Thoracic aorta (tissue), 2 donors: ENCODE measurements at places on chromosomes 7 and 10. TPM values are rescaled to one million over a fixed set of nuclear protein-coding genes. Genes with fewer than 3 reads are reported as not detected.

CEP55 gene
- total RNA-seq, result 5.1 TPM

PRF1 gene
- 3.7 TPM for total RNA-seq

AOC1 gene
- not detected for total RNA-seq

TPK1 gene
- total RNA-seq, result 13.3 TPM

PEX1 gene
- 23.0 TPM for total RNA-seq

DNA sequence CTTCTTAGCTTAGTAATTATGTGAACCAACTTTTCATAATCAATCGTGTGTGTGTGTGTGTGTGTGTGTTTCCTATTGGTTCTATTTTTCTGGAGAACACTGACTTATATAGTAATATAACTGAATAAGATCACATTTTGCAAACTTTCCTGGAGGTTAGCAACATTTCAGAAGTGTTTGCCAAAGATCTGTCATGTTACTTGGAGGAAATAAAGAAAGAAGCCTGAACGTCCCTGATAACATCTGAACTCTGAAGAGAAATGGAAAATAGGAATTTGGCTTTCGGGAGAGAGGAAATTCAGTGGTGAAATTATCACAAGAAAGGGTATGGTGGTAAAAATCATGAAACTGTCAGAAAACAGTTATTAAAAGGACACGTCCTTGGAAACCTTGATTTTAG is 984.4 kb upstream of the AUTS2 start:
- no peaks in the 10 kb centered on the region for H3K4me1 ChIP-seq
- no peak for DNase-seq
- no peaks in the 10 kb centered on the region for H3K36me3 ChIP-seq
- H3K27me3 ChIP-seq, result no peaks in the 10 kb centered on the region
- no peak overlapping the region for H3K27ac ChIP-seq

- no peak for DNase-seq
- no peak overlapping the region for H3K27ac ChIP-seq
- no peaks in the 10 kb centered on the region for H3K27me3 ChIP-seq
- no peaks in the 10 kb centered on the region for H3K36me3 ChIP-seq
- H3K4me1 ChIP-seq, result peaks cover 15% of the 10 kb centered on the region
Measured at GRCh38 chr7:128934361-128935341, 3.1 kb upstream of the IRF5 start.

- H3K27ac ChIP-seq, result peak overlapping the region; percentile 66
- no peaks in the 10 kb centered on the region for H3K36me3 ChIP-seq
- peaks cover 11% of the 10 kb centered on the region for H3K4me1 ChIP-seq
- peak overlapping the region; percentile 59 for H3K4me3 ChIP-seq
Measured at GRCh38 chr10:31261511-31262311, 57.3 kb upstream of the ZEB1 start.

GRCh38 chr10:4514445-4515108 is 311.4 kb upstream of the AKR1E2 start:
- H3K4me1 ChIP-seq, result no peaks in the 10 kb centered on the region
- H3K27me3 ChIP-seq, result no peaks in the 10 kb centered on the region

DNA sequence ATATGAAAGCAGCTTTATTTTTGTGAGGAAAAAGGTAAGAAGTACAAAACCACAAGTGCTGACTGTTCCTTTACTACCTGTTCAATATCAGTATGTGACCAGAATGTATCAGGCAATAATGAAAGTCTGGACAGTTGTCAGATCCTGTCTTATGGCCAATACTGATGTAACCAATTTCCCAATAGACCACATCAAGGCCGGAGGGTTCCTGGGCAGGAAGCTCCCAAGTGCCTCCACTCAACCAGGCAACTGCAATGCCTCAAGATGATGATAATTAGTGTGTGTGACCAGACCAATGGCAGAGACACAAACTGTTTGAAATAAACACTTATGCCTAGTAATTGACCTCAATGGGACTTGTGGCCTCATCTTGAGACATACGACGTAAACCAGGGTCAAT is 149.4 kb upstream of the ASAH2 start:
- H3K4me1 ChIP-seq, result peaks cover 4% of the 10 kb centered on the region
- no peaks in the 10 kb centered on the region for H3K36me3 ChIP-seq
- H3K4me3 ChIP-seq, result no peak overlapping the region
- no peak overlapping the region for H3K27ac ChIP-seq
